Left kidney (tissue), 8 donors: ENCODE measurements at places on chromosomes 2 and 18.

DNA sequence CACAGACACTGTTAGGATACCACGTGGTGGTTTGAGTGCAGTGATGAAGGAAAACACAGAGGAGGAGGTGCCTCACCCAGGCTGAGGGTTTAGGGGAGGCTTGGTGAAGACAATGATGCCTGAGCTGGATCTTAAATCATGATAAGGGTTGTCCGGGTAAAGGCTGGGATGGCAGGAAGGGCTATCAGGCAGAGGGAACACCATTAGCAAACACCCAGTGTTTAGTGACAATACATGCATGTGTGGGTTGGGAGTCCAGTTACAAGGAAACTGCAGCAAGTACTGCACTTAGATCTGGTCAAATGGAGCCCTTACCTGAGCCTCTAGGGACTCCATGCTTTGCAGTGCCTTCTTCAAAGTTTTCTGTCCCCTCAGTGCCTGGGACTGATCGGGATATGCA, 79.8 kb upstream of the MBOAT2 start:
- no peak for DNase-seq

- no peak for DNase-seq
Measured at GRCh38 chr2:42965196-42965595, 172.8 kb upstream of the HAAO start.

DNA sequence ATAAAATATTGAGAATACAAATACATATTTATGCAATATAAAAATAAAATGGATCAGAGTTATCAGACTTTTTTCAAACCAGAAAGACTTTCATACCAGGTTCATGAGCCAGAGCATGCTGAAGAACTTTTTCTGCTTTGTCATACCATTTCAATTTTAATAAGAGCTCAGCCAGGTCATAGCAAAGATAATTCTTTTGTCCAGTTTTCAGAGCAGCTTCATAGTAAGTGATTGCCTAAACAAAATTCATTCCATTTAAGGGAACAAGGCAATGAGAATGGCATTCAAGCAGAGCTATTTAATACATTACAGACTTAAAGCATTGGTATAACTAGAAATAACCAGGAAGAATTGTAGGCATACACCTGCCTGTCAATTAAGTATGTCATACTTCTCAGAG, 42.3 kb downstream of the TTC21B start:
- no peak for DNase-seq

DNA sequence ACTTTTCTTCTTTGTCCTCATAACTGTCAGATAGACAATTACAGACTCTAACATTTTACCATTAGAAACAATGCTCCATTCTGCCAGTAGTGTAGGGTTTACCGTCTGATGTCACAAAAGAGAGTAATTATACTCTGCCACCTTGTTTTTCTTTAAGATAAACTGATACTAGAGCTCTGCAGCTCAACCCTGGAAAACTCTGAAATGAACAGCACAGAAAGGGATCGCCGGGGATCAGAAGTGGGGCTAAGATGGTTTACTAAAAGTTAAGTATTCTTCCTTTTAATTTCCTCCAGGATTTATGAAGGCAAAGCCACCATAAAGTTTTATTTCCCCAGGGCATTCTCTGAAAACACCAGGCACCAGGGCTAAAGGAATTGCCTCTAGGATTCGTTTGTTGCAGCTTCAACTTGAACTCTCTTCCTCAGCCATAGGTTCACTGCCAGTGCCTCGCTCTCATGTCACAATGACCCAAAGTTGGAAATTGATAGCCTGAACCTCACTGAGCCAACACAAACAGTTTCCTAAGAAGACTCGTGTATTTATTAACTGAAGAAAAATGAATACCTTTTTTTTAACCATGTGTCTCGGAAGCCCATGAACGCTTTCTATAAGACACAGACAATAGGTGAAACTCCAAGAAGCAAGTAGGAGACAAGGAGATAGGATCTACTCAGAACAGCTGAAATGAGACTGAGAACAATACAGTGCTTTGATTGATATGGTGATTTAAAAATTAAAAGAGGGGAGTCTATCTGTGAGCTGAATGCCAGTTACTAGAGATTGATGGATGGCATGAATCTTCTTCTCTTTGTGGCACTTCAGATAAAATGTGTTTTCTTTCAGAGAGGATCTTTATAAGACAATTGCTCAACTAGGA, 121.5 kb upstream of the SPATS2L start:
- DNase-seq: peak; percentile 8

DNA sequence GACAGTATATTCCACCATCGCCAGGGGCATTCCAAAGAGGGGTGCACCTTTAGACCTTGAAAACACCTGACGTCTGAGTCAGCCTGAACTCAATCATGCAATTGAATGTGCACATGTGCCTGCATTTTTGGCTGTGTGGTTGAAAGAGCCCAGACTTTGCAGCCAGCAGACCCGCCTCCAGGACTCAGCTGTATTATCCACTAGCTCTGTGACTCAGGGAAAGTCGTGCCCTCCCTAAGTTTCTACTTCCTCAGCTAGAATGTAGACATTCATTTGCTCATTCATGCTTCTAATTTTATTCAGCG, 94.2 kb downstream of the LRRC30 start:
- DNase-seq: no peak

- no peak for DNase-seq
Measured at GRCh38 chr2:145985517-145985916, 1465.6 kb upstream of the ZEB2 start.

DNA sequence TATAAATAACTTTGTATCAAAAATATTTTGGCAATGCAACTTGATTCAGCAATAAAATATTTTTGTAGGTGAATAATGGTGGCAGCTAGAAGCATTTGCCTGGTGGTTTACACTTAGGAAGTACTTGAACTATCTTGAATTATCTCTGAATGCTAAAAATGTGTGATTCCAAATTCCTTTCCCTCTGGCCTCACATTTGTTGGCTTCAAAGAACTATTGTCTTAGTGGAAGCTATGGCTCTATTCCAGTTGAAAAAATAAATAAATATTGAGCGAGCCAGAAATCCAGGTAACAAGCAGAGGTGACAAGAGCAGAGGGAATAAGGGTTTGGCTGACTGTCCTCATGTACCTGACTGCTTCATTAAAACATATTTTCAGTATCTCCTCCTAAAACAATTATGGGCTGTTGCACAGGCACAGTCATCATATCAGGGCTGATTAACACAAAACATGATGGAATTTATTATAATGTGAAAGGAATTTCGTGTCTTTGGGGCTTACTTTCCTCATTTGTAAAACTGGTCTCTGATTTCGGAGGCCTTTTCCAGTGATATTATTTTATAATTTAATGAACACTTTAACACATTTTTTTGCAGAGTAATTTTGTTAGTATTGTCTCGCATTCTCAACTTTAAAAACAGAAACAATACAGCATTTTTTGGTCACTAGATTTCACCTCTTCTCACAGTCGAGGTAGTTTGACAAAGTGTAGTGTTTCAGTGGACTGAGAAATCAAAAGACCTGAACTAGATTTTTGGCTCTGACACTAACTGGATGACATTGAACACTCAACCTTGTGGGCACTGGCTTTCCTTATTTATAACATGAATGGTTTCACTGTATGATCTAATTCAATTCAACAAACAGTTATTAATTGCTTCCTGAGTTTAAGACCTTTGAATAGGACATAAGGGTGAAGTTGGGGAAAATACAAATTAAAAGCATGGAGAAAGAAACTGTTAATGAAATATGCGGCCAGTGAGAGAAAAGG, 7.8 kb upstream of the CAVIN2 start:
- no peak for DNase-seq

DNA sequence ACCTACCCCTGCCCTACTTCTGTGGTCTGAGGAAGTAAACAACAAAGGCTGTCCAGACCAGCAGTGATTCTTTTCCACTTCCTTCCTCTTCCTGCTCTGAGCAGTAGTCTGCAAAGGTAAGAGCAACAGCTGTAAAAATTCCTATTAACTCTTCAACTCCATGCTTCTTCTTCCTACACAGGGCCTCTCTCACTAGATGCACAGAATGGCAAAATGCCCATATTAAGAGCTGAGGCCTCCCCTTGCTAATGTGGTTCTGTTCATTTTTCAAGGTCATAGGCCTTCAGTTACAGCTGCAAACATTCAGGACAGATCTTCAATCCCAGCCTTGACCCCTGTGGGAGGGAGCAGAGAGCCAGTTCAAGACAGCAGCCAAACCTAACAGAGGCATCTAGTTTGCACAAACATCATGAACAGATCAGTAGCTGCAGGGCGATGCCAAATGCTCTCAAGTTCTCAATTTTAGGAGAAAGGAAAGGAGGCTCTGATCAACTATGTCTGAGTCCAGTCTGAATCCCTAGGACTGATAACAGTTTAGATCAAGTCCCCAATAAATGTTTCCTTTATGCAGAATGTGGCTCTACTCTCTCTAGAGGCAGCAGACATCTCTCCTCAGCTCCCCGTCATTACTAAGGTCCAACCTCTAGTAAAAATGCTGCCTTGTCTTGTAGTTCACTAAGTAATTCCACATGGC, 20.9 kb downstream of the SLC40A1 start:
- DNase-seq: no peak

DNA sequence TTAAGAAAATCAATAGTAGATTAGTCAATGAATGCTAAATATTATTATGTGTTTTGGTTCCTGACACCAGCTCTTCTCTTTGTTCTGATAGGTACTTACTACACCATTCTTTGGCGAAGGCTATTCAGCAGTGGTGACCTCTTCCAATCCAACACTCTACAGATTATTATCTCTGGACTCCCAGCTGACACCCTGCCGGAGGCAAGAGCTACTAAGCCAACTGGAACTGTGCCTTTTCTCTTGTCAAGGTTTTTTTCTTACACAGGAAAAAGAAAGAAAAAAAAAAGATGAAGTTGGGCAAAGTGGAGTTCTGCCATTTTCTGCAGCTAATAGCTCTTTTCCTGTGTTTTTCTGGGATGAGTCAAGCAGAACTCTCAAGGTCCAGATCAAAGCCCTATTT, 11.7 kb downstream of the CDH7 start:
- DNase-seq: no peak

GRCh38 chr2:84201158-84201557, 257.9 kb downstream of the SUCLG1 start:
- no peak for DNase-seq

- peak; percentile 7 for DNase-seq
Measured at GRCh38 chr2:154698721-154699574, 453 bp downstream of the KCNJ3 start.

DNA sequence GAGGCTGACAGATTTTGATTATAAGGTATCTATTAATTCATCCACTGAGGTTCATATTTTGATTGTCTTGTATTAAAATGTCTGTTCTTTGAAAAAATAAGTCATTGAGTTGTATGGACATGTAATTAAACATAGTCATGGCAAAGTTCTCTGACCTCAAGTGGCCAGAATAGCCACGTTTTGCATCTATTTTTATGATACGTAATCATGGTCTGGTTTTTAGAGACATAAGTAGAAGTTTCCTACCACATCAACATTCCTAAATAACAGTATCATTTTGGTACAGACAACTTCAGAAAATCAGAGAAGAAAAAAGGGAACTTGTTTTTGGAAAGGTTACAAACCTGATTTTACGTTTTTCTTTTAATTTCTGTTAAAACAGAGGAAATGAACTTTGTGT, 47.6 kb downstream of the COL5A2 start:
- no peak for DNase-seq

- DNase-seq: no peak
Measured at GRCh38 chr18:75497576-75498235, 70.2 kb upstream of the SMIM21 start.

GRCh38 chr2:196427986-196428634, 211.4 kb upstream of the CCDC150 start:
- no peak for DNase-seq
